Coronary artery (tissue), 2 donors: ENCODE measurements at places on chromosomes 6 and 20.

- DNase-seq = no peak
Measured at GRCh38 chr20:21156266-21156665, 30.4 kb downstream of the KIZ start.

GRCh38 chr6:118789419-118789818 is 104.5 kb upstream of the ASF1A start:
- no peak for DNase-seq

GRCh38 chr6:29045075-29045474 is at the start of gene OR2W1:
Gene OR2W1 (minus strand): TSS chr6:29045175. CDS start chr6:29045175, 0 bp downstream.
- DNase-seq = no peak

GRCh38 chr20:48298851-48299484 is 513.7 kb upstream of the SULF2 start:
- DNase-seq = no peak

DNA sequence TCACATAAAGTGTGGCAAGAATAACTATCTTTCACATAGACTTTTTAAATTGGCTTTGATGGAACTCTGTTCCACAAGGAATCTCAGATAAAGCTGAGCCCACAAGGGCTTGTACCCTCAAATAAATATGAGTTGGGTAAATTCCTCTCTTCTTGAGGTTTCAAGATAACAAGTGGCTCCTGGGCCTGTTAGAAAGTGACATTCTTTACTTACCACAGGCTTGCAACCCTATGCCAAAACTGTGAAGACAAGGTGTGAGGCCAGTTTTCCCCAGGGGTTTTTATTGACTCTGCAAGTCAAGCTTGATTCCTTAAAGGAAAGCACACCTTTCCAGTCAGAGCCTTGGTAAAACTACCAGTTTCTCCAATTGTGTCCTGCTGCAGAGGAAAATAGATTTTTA is 664.8 kb upstream of the GJE1 start:
- no peak for DNase-seq

- no peak for DNase-seq
Measured at GRCh38 chr6:130853555-130854183, 26.5 kb downstream of the SMLR1 start.

DNA sequence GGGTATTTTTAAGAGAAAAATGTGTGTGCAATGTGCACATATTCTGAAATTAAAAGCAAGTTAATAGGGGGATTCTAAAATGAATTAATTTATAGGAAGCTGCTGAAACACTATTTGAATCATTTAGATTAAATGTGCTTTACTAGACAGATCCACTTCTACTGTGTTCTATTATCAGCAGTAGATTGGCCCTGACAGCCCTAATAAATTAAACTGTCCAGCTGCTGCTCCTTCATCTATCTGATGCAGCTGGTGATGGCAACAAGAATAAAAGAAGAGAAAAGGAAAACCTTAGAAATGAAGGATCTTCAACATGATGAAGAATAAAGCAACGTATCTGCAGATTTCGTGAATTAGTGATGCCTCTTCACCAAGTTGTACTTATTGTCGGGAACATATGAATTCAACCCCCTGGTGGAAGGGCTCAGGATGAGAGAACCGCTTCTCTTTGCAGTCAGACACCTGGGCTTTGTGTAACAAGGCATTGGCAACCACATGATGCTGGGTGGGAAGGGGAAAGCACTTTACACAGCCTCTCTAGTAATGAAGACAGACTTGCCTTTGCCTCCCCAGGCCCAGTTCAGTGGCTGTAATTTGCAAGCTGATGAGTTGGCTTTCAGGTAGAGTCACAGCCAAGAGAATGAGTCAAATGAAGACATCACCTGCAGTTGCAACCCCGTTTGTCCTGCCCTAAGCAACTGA is 94.4 kb downstream of the LAMP5 start:
- DNase-seq = no peak
